ENCODE measurements at places on chromosomes 1 and 21. TPM values are rescaled to one million over a fixed set of nuclear protein-coding genes. Genes with fewer than 3 reads are reported as not detected.

- peak within 1 kb of the TSS; percentile 80 for H3K4me3 ChIP-seq
- H3K36me3 ChIP-seq, result peaks cover 18% of the 10 kb centered on the region
- DNase-seq, result peak; percentile 98
- peak within 1 kb of the TSS; percentile 92 for H3K27ac ChIP-seq
Measured at GRCh38 chr1:52056163-52056936, at the start of gene BTF3L4. TSS of gene BTF3L4 (plus strand) at chr1:52056295. CDS start at chr1:52059848, 3,553 bp downstream.

- no peak overlapping the region for H3K4me3 ChIP-seq
- H3K27me3 ChIP-seq, result no peaks in the 10 kb centered on the region
- no peaks in the 10 kb centered on the region for H3K36me3 ChIP-seq
Measured at GRCh38 chr21:43211072-43211759, 42.4 kb downstream of the CRYAA start.

GRCh38 chr1:30818568-30819243, 61.1 kb upstream of the LAPTM5 start:
- H3K27ac ChIP-seq, result no peak overlapping the region
- H3K4me1 ChIP-seq, result peaks cover 9% of the 10 kb centered on the region
- no peak overlapping the region for H3K4me3 ChIP-seq

GRCh38 chr1:20339811-20340457, 49.3 kb downstream of the VWA5B1 start:
- H3K27me3 ChIP-seq, result peaks cover 21% of the 10 kb centered on the region
- no peaks in the 10 kb centered on the region for H3K36me3 ChIP-seq
- H3K4me3 ChIP-seq, result no peak overlapping the region
- no peaks in the 10 kb centered on the region for H3K4me1 ChIP-seq
- DNase-seq, result no peak
- no peak overlapping the region for H3K27ac ChIP-seq

DNA sequence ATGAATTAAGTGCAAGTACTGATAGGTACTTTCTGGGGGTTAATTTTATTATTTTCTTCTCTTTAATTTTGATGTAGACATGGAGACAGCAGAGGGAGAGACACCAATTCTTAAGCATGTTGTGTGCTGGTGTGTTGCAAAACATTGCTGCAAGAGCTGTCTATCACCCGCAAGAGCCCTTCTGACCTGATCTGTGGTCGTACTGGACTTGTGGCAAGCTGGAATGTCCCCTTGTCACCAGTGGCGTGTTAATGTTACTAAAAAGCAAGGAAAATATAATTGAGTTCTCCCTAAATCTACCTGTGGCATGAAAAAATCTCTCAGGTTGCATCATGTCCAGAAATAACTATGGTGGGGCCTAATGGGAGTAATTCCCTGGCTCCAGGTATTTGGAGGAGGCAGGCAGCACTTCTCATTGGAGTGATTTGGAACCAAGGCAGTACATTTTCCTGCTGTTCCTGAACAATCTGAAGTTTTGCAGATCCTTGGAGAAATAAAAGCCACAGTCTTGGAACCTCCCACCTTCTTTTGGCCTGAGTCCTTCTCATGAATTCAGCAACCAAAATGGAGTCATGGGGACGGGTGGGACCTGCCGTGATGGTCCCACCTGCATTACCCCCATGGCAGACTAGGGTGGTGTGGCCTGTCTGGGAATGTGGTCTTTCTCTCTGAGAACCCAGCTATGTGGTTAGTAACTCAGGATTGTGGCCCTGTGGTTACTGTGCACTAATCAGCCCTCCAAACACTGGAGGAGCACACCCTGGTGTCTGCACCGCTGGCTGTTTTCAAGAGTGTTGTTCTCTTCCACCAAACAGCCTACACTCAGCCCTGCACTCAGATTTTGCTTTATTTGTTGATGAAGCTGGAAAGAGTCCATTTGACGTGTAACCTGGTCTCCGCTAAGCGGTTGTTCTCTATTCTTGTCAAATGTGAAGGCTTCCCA, 57.4 kb downstream of the GALNT2 start:
- H3K27ac ChIP-seq, result peak overlapping the region; percentile 32
- H3K4me3 ChIP-seq, result no peak overlapping the region
- H3K27me3 ChIP-seq, result no peaks in the 10 kb centered on the region
- H3K4me1 ChIP-seq, result peaks cover 55% of the 10 kb centered on the region

- H3K36me3 ChIP-seq, result no peaks in the 10 kb centered on the region
- H3K4me3 ChIP-seq, result no peak overlapping the region
- no peaks in the 10 kb centered on the region for H3K4me1 ChIP-seq
- peaks cover 58% of the 10 kb centered on the region for H3K27me3 ChIP-seq
- H3K27ac ChIP-seq, result no peak overlapping the region
- DNase-seq, result no peak
Measured at GRCh38 chr1:223353939-223354338, 10.0 kb downstream of the SUSD4 start.

DNA sequence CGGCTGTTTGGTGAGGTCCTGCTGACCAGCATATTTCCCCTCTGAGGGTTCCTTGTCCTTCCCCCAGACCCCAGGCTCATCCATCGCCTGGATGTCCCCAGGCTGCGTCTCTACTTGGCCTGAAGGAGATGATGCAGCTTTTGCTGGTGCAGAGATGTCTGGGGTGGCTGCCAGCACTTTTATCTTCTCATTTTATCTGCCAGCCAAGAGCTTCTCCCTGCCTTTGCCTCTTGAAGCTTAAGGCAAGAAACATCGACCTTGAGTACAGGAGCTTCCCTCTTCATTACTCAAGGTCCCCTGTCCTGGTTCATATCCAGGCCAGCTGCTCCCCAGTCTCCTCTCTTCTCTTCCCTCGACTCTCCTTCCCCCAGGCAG, 9.2 kb upstream of the H6PD start:
- H3K27me3 ChIP-seq, result peaks cover 10% of the 10 kb centered on the region
- no peak overlapping the region for H3K27ac ChIP-seq
- H3K4me1 ChIP-seq, result no peaks in the 10 kb centered on the region
- H3K36me3 ChIP-seq, result no peaks in the 10 kb centered on the region

GRCh38 chr1:226568975-226569741, 20.6 kb downstream of the STUM start:
- no peaks in the 10 kb centered on the region for H3K36me3 ChIP-seq
- DNase-seq, result no peak
- H3K27ac ChIP-seq, result no peak overlapping the region
- no peaks in the 10 kb centered on the region for H3K4me1 ChIP-seq
- H3K4me3 ChIP-seq, result no peak overlapping the region
- H3K27me3 ChIP-seq, result peaks cover 9% of the 10 kb centered on the region

DNA sequence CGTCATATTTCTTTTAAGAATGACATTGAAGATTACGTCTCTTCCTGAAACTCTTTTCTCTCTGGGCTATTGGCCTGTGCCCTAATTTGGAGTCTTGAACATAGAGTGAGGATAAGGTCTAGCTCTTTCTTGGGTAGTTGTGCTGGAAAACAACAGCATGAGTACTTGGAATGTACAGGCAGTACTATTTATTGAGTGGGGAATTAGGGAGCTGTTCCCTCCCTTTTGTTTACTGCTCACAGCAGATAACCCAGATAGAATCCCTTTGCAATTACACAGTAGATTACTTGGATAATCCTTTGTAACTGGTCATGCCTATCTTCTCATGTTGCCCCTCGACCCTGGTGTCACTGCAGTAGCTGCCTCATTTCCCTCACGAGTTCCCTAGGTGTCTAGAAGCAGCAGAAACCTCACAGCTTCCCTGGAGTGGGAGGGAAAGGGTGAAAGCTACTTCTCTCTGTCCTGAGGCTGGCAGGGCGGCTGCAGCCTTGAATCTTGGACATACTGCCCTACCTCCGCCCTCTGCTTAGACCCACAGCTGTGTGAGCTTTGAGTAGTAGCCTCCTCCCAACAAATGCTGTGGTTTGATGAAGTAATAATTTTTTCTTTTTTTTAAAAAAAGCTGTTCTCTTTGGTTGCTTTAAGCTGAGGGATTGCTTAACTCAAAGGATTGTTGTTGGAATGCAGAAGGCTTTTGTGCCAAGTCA, 70.6 kb downstream of the FGGY start:
- H3K27ac ChIP-seq, result no peak overlapping the region
- no peak overlapping the region for H3K4me3 ChIP-seq
- no peaks in the 10 kb centered on the region for H3K4me1 ChIP-seq

GRCh38 chr1:156097499-156098178, 15.4 kb upstream of the MEX3A start:
- no peak overlapping the region for H3K27ac ChIP-seq
- no peak for DNase-seq
- H3K36me3 ChIP-seq, result no peaks in the 10 kb centered on the region
- H3K27me3 ChIP-seq, result no peaks in the 10 kb centered on the region
- H3K4me1 ChIP-seq, result peaks cover 20% of the 10 kb centered on the region

- H3K4me1 ChIP-seq, result no peaks in the 10 kb centered on the region
- DNase-seq, result no peak
- no peak overlapping the region for H3K4me3 ChIP-seq
- no peaks in the 10 kb centered on the region for H3K27me3 ChIP-seq
- H3K27ac ChIP-seq, result no peak overlapping the region
Measured at GRCh38 chr1:194225821-194226220, 1039.4 kb upstream of the B3GALT2 start.

- H3K27me3 ChIP-seq, result no peaks in the 10 kb centered on the region
- H3K27ac ChIP-seq, result no peak overlapping the region
- peaks cover 34% of the 10 kb centered on the region for H3K36me3 ChIP-seq
- peak; percentile 53 for DNase-seq
- peaks cover 35% of the 10 kb centered on the region for H3K4me1 ChIP-seq
Measured at GRCh38 chr1:154329551-154330131, 4.3 kb downstream of the ATP8B2 start.

DNA sequence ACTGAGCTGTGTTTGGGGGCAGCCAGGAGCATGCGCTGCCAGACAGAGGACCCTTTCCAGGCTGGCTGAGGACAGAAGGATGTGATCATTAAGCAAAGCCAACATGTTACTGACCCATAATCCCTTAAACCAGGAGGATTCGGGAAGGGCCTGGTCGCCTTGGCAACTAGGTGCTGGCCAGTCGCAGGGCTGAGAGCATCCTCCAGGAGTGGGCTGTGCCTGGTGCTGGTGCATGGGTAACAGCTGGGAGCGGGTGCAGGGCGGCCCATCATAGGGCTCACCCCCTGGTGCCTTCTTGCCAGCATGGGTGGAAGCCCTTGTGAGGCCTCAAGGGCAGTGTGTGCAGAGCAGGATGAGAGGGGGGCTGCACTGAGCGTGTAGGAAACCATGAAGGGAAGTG, 17.2 kb downstream of the CDK18 start:
- H3K36me3 ChIP-seq, result no peaks in the 10 kb centered on the region
- H3K4me1 ChIP-seq, result peaks cover 26% of the 10 kb centered on the region

GRCh38 chr1:61241973-61242381, 159.6 kb downstream of the NFIA start:
- H3K27ac ChIP-seq, result no peak overlapping the region
- DNase-seq, result no peak
- peaks cover 51% of the 10 kb centered on the region for H3K4me1 ChIP-seq
- H3K4me3 ChIP-seq, result no peak overlapping the region

DNA sequence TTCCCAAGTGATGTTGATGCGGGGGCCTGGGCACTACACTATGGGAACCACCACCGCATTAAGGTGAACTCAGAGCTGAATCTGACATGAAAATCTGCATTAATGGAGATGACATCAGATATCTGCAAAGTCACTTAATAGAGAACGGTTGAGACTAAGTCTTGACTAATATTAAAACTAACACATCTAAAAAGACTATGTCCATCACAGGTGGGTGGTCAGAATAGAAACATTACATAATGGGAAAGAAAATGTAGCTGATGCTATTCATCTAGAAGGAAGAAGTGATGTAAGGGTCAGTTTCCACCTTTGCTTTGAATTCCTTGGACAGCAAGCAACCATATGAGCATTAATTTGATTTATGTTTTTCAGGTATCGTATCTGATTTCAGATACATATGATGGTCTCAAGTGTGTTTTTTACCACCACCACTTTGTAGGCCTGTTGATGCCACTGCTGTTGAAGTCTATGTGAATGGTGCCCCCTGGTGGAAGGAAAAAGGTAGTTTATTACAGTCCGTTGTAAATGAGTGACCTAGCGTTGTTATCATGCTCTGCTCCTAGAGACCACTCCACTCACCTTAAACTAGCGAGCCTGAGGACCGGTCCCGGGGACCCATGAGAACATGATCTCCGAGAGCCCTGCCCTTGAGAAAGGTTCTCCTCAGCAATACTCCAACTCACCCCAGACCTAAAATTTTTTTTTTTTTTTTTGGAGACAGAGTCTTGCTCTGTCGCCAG, 73.5 kb downstream of the BACH1 start:
- H3K4me1 ChIP-seq, result no peaks in the 10 kb centered on the region
- no peak overlapping the region for H3K4me3 ChIP-seq
- H3K36me3 ChIP-seq, result no peaks in the 10 kb centered on the region
- H3K27me3 ChIP-seq, result no peaks in the 10 kb centered on the region
- DNase-seq, result peak; percentile 89

GRCh38 chr1:100382657-100383056, 30.4 kb downstream of the CDC14A start:
- no peaks in the 10 kb centered on the region for H3K4me1 ChIP-seq
- H3K36me3 ChIP-seq, result no peaks in the 10 kb centered on the region
- no peak overlapping the region for H3K27ac ChIP-seq

DNA sequence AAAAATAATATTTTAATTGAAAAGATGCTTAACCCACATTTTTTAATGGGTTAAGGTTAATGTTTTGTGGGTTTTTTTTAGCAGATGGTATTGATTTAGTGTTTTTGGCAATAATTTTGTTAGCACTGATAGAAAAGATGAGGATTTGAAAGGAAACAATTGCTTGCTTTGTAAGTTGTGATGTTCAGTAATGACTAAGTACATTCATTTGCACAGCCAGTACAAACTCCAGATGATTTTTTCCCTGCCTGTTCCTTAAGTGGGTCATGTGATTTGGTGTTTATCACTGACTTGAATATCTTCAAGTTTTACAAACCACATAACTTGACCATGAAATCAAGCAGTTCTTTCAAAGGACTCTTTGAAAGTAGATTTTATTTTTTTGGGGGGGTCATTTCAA, 15.0 kb downstream of the DISP1 start:
- no peaks in the 10 kb centered on the region for H3K27me3 ChIP-seq
- H3K4me1 ChIP-seq, result peaks cover under 1% of the 10 kb centered on the region
- H3K27ac ChIP-seq, result no peak overlapping the region

GRCh38 chr1:243293941-243294722, 38.3 kb downstream of the SDCCAG8 start:
- no peaks in the 10 kb centered on the region for H3K27me3 ChIP-seq
- no peaks in the 10 kb centered on the region for H3K36me3 ChIP-seq
- H3K27ac ChIP-seq, result no peak overlapping the region
- no peak for DNase-seq
- H3K4me3 ChIP-seq, result no peak overlapping the region

Gene KLHDC8A
- 0.39 TPM for total RNA-seq

Gene OR2L3
- not detected for total RNA-seq

Gene CDCA8
- total RNA-seq, result 64.7 TPM

Gene DNAI4
- total RNA-seq, result 4.9 TPM

Gene TFF3
- total RNA-seq, result not detected

Gene BTBD8
- 3.1 TPM for total RNA-seq
